ENCODE measurements at places on chromosomes 12 and 14. TPM values are rescaled to one million over a fixed set of nuclear protein-coding genes. Genes with fewer than 3 reads are reported as not detected.

RNF212B gene
- total RNA-seq: not detected

SLC4A8 gene
- total RNA-seq: 0.08 TPM

ABCC9 gene
- total RNA-seq: 1.2 TPM

ANO4 gene
- total RNA-seq: 0.16 TPM

- no peak overlapping the region for H3K27ac ChIP-seq
- H3K4me1 ChIP-seq: no peaks in the 10 kb centered on the region
- no peak for DNase-seq
- no peaks in the 10 kb centered on the region for H3K27me3 ChIP-seq
- H3K36me3 ChIP-seq: no peaks in the 10 kb centered on the region
Measured at GRCh38 chr12:115885040-115885690, 392.3 kb downstream of the MED13L start.

- DNase-seq: peak; percentile 29
- no peaks in the 10 kb centered on the region for H3K27me3 ChIP-seq
- peaks cover 38% of the 10 kb centered on the region for H3K4me1 ChIP-seq
- H3K36me3 ChIP-seq: no peaks in the 10 kb centered on the region
Measured at GRCh38 chr14:32564596-32564995, 235.5 kb downstream of the AKAP6 start.

DNA sequence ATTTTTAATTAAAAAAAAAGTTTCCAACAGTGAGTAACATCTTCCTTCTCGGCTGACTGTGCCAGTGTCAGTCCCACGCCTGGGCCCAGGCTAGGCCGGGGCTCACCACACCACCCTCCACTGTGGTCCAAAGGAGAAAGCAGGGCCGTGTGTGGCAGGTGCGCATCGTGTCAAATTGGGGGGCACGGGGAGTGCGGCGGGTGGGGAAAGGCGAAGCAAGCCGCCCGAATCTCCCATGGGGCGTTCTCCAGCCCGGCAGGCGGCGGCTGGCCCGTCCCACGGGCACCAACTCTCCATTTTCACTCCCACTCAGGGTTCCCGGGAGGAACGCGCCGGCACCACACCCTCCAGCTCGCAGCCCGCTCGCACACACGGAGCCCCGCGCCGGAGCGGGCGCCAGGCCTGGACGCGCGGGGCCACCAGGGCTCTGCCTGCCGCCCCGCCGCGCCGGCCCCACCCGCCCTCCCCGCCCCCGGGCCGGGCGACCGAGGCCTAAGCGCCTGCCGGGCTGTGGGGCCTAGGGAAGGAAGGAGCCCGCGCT is 604 bp downstream of the EEA1 start:
- H3K27me3 ChIP-seq: no peaks in the 10 kb centered on the region
- peak overlapping the region; percentile 76 for H3K27ac ChIP-seq
- H3K4me1 ChIP-seq: peaks cover 7% of the 10 kb centered on the region
- no peak for DNase-seq
- H3K36me3 ChIP-seq: no peaks in the 10 kb centered on the region
- peak overlapping the region; percentile 69 for H3K4me3 ChIP-seq

- no peak for DNase-seq
- H3K27me3 ChIP-seq: no peaks in the 10 kb centered on the region
- no peak overlapping the region for H3K27ac ChIP-seq
- H3K4me1 ChIP-seq: peaks cover 4% of the 10 kb centered on the region
- no peak overlapping the region for H3K4me3 ChIP-seq
Measured at GRCh38 chr14:105249182-105250007, 1.1 kb downstream of the BTBD6 start.

GRCh38 chr12:105555556-105556295 is 225.2 kb downstream of the C12orf75 start:
- DNase-seq: no peak
- no peak overlapping the region for H3K27ac ChIP-seq
- no peaks in the 10 kb centered on the region for H3K36me3 ChIP-seq

- H3K4me1 ChIP-seq: no peaks in the 10 kb centered on the region
- H3K27ac ChIP-seq: no peak overlapping the region
- H3K4me3 ChIP-seq: no peak overlapping the region
- DNase-seq: no peak
Measured at GRCh38 chr12:85784096-85784720, 52.0 kb downstream of the RASSF9 start.

- no peak overlapping the region for H3K27ac ChIP-seq
- no peaks in the 10 kb centered on the region for H3K36me3 ChIP-seq
- H3K4me1 ChIP-seq: peaks cover 7% of the 10 kb centered on the region
- no peak overlapping the region for H3K4me3 ChIP-seq
- H3K27me3 ChIP-seq: peaks cover 10% of the 10 kb centered on the region
Measured at GRCh38 chr12:47900131-47901062, 4.4 kb downstream of the VDR start.
